ENCODE measurements at places on chromosomes 16 and 17.

DNA sequence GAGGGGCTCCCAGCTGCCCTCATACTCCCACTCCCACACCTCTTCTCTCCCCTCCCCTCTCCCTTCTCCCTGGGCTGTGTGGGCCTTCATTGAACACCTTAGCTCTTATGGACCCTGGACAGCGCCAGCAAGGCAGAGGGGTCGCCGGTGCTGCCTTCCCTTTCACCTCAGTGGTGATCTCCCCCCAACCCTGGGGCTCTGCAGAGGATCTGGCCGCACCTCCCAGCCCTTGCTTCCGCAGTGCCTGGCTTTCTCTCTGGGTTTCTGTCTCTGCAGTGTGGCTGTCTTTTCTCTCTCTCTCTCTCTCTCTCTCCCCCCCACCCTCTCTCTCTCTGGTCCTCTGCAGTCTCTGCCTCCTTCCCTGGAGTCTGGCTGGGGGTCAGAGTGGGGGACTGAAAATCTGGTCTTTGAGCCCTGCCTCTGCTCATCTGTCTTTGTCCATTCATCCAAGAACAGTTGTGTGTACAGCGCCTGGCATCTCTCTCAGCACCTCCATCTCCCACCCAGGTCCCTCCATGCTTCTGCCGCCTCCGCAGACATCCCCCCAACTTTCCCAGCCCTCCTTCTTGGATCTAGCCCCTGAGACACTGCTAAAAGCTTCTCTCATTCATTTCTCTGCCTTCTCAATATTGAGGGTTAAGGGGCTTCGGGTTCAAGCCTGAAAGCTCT lies 1.1 kb downstream of the SEZ6L2 start:
- DNase-seq: no peak

DNA sequence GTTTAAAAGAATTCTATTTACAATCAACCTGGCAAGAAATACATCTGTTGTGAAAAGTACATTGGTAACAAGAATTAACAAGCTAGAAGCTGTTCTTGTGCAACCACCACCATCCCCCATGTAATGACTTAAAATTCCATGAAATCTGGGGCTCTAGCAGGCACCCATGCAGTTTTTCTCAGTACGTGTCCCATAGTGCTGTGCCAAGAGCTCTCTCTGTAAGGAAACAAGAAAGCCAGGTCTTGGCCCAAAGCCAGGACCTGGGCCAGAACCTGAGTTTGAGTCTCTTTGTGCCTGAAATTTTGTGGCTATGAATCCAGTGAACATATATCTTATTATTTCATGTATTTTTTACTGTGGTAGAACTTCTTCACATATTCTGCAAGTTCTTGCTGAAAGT lies 46.6 kb downstream of the NUP93 start:
- DNase-seq: no peak

- no peak for DNase-seq
These were observed 364.1 kb upstream of the ASIC2 start for GRCh38 chr17:33657181-33657580.

GRCh38 chr16:88498576-88499208 lies 45.6 kb downstream of the ZFPM1 start:
- DNase-seq: no peak

GRCh38 chr17:82355770-82356427 lies 3.1 kb upstream of the TEX19 start:
- no peak for DNase-seq

- no peak for DNase-seq
These were observed 7.5 kb downstream of the MEAK7 start for GRCh38 chr16:84496991-84497390.

DNA sequence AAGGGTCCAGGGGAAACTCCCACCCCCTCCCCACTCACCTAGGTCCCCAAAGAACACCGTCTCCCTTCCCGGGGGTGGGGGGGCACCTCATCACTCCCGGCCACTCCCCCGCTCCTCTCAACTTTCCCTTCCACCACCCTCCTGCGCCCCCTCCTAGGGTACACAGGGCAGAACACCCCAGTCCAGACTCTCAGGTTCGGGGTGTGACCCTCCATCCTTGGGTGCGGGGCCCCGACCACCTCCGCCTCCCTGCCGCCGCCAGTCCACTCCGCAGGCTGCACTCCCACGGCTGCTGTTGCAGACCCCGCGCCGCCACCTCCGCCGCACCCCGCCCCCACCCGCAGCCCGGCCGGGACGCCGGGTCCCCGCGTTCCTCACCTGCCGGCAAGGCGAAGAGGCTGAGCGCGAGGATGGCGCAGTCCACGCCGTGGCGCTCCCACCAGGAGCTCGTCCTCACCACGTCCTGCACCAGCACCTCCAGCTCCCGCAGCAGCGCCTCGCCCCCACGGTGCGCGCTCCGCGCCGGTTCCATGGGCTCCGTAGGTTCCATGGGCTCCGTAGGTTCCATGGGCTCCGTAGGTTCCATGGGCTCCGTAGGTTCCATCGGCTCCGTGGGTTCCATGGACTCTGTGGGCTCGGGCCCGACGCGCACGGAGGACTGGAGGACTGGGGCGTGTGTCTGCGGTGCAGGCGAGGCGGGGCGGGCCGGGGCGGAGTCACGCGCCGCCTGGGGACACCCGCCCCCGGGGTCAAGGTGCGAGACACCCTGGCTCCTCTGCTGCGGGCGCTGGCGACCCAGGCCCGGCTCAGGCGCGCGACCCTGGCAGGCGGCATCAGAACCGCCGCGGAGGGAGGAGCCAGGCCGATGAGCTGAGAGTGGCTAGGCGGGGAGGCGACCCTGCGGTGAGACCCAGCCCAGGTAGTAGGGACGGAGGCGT lies at the start of gene FADS6:
Gene FADS6, minus strand, starts transcription at position 660 of the 938 bp plus-strand sequence. Its CDS starts 38 bp downstream, at position 622.
- DNase-seq: no peak

DNA sequence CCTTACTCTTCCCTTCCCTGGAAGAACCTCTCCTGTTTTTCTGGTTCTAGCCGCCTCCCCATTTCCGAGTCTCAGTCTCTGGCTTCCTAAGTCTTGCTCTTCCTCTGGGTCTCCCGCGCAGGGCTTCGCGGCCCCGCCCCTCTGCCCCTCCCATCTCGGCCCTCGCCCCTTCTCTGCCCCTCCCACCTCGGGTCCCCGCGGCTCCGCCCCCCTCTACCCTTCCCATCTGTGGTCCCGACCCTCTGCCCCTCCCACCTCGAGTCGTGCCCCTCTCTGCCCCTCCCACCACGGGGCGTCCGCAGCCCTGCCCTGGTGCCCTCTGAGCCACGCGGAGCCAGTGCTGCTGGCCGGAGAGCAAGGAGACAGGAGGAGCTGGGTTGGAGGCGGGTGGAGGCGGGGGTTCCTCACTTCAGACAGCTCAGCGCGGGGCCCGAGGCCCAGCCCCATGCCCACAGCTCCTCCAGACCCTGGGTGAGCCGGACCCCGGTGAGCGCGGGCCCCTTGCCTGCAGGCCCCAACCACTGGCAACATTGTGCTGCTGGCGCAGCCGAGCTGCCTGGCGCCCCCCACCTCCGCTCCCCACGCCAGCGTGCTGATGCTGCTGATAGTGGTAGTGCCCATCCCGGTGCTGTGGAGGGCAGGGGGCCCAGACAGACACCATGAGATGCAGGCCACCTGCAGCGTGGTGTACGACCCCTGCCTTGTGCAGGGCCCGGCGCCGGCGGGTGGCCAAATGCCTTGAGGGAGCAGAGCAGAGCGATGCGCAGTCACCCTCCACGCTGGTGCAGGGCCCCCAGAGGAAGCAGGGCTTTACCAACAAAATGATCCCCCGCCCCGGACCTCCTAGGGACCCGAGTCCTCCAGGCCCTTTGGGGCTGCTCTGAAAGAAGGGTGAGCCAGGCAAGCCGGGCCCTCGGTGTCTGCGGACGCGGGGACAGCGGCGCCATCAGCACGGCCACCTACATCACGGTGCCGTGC lies 2115.3 kb downstream of the TP53TG3F start:
- DNase-seq: no peak

DNA sequence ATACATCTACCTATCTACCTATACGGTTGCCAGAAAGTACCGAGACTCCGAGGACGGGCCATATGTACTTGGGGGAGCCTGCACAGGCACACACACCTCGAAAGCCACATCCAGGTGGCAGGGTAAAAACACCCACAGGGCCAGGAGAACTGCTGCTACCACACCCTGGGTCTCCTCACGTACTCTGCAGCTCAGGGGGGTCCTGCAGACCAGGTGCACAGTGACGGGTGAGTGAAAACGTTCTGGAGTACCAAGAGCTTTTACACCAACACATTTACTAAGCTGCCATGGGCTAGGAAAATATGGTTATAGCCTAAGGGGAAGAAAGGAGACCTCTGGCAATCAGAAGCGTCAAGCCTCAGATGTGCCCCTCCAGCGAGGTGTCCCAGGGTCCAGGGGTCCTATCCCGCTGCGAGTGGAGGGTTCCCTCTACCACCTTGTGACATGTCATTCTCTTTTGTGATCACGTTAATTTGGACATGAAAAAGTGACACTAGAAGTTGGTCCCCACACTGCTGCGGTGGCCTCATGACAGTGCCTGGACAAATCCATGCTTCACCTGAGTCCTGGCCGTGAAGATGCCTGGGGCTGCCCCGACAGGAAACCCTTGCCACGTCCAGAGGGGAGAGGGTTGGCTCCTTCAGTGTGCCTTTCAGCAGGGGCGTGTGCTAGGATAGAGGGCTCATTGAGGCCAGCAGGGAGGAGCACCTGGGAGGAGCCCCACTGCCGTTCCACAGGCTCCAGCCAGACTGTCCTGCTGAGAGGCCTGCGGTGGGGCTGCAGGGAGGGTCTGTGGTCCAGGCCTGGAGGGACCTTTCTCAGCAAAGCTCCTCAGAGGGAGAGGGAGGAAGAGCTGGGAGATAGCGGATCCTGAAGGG lies 1.8 kb downstream of the CANT1 start:
- no peak for DNase-seq

DNA sequence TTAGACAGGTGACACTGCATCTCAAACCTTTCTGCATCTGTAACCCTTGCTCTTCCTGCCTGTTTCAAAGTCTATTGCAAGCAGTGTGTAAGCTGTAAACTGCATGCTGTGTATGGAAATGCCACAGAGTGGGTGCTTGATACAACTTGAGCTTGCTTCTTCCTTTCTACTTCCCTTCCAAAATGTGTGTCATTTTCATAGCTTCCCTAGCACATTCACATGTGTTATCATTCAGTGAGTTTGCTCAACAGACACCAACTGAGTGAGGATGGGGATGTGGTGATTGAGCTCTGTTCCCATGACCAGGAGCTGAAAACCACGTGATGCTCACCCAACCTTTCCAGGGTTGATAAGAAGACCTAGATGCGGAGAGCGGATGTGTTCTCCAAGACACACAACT lies 111.1 kb downstream of the VAT1L start:
- DNase-seq: no peak

GRCh38 chr16:2149630-2150417 lies 1.4 kb downstream of the RAB26 start:
- no peak for DNase-seq

DNA sequence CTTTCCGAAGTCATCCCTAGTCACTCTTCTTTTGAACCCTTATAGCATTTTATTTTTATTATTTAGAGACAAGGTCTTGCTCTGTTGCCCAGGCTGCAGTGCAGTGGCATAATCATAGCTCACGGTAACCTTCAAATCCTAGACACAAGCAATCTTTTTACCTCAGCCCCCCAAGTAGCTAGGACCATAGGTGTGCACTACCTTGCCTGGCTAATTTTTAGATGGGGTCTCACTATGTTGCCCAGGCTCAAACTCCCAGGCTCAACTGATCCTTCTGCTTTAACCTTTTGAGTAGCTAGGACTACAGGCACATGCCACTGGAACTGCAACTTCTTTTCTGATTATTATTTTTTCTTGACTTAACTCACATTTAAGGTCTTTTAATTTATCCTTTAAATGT lies 33.0 kb upstream of the TMEM97 start:
- no peak for DNase-seq

- no peak for DNase-seq
These were observed 5.4 kb downstream of the ARHGAP27 start for GRCh38 chr17:45427181-45427835.

All from stimulated activated CD8-positive, alpha-beta memory T cell treated with anti-CD3 and anti-CD28 coated beads, Interleukin-4, amount 100 ng/mL, for 1 hour (primary cell).